ENCODE measurements at places on chromosomes 2 and 18.

- H3K27ac ChIP-seq, result peak overlapping the region; percentile 60
- peaks cover 80% of the 10 kb centered on the region for H3K4me1 ChIP-seq
- H3K4me3 ChIP-seq, result peak overlapping the region; percentile 61
These were observed 120.8 kb downstream of the GREB1L start for GRCh38 chr18:21362831-21363230.

- H3K27ac ChIP-seq, result no peak overlapping the region
- no peak for DNase-seq
- H3K4me1 ChIP-seq, result no peaks in the 10 kb centered on the region
- H3K36me3 ChIP-seq, result no peaks in the 10 kb centered on the region
- no peak overlapping the region for H3K4me3 ChIP-seq
These were observed 161.8 kb downstream of the DYSF start for GRCh38 chr2:71614976-71615766.

DNA sequence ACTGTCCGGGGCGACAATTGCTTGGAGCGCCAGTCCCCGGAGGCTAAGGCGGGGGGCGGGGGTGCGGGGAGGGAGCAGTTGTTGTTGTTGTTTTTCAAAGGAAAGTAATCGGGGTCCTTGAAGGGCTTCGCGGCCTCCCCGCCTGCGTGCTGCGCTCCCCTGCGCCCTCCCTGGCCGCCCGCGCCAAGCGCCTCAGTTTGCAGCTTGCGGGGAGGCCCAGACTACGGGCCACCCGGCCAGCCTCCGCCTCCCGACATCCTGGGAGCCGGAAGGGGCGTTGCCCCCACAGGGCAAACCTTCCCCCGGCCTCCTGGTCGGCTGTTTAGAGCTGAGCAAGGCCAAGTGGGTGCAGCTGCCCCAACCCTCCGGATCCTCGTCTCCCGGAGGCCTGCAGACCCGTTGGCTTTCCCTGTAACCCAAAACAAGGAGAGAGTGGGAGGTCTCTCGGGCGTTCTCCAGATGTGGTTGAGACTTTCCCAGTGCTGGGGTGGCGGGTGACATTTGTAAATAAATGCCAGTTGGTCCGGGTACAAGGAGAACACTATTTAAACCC lies 3.7 kb upstream of the SIX3 start:
- H3K4me3 ChIP-seq, result peak overlapping the region; percentile 96
- peak; percentile 92 for DNase-seq
- H3K36me3 ChIP-seq, result no peaks in the 10 kb centered on the region
- H3K27me3 ChIP-seq, result peaks cover 74% of the 10 kb centered on the region
- peak overlapping the region; percentile 92 for H3K27ac ChIP-seq
- peaks cover 46% of the 10 kb centered on the region for H3K4me1 ChIP-seq

DNA sequence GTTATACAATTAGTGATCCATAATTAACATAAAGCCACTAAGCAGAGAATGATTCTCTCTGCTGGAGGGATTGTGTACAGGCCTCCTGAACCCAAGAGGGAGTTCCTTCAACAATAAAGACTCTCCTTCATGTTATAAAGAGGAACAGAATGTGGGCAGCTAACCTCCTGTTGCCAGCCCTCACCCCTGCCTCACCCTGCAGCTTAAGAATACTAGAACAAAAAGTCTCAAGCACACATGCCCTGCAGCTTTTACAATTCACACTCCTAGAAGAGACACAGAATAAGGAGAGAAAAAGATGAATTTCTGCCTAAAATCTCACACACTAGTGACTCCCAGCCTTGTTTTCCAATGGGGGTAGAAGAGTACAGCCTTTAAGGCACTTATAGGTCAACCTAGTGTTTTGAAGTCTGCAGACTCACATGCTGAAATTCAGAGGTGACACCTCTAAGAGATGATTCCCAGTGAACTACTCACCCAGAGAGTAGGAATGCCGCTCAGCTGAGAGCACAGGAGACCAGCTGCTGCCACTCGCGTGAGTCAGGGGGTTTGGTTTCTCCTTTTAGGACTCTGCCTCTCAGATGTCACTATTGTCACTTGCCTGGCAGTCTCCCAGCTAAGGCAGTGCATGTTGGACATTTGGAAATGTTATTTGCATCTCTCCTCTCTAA lies 32.5 kb upstream of the IL1RL1 start:
- H3K27ac ChIP-seq, result peak overlapping the region; percentile 32
- no peak overlapping the region for H3K4me3 ChIP-seq
- peaks cover 23% of the 10 kb centered on the region for H3K4me1 ChIP-seq

- no peaks in the 10 kb centered on the region for H3K4me1 ChIP-seq
- no peak overlapping the region for H3K27ac ChIP-seq
- H3K27me3 ChIP-seq, result no peaks in the 10 kb centered on the region
- no peak for DNase-seq
These were observed 6.6 kb downstream of the ARHGAP25 start for GRCh38 chr2:68741238-68741637.

DNA sequence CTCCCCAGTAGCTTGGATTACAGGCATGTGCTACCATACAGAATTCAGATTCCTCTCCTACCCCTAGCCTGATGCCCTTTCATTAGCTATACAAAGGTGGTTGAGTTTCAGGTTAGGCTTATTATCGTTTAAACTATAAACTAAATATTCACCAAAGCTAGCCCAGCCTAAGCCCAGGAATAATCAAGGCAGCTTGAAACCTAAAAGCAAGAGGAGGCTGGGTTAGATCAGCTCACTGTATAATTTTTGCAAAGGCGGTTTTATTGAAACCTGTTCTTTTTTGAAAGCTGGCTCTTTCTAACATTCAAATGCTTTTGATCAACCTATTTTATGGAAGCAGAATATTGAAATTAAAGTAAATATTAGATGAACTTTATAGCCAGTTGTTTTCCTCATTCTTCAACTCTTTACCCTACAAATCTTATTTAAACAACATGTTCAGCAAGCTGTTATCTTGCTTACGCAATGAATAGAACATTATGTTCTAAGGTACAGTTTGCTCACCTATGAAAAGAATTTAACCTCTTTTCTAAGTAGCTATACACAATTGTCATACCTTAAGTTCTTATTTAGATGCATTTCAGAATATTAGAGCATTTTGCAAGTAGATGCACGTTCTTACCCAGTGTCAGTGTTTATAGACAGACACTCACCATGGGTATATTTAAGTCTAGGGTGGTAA lies 241.6 kb downstream of the NEDD4L start:
- H3K36me3 ChIP-seq, result no peaks in the 10 kb centered on the region
- DNase-seq, result no peak
- H3K27me3 ChIP-seq, result no peaks in the 10 kb centered on the region
- H3K4me3 ChIP-seq, result no peak overlapping the region
- H3K4me1 ChIP-seq, result peaks cover 15% of the 10 kb centered on the region

- H3K4me3 ChIP-seq, result no peak overlapping the region
- no peaks in the 10 kb centered on the region for H3K27me3 ChIP-seq
- no peaks in the 10 kb centered on the region for H3K36me3 ChIP-seq
These were observed 117.7 kb downstream of the ZNF516 start for GRCh38 chr18:76377359-76377756.

DNA sequence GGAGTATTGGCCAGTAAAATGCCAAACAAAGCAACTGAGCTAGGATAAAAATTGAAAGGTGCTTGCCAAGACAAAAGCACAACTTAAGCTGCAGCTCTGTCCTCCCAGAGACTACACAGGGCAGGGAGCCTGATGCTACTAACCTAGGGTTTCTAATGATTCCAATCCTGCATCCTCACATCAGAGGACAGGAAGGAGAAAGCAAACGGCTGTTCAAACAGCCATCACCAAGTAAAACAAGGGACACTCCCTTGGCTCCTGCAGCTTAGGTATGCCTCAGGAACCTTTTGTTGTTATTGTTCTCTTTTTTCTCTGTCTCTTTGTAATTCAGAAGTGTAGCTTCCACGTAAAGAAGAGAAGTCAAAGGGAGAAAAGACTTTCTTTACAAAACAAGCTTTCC lies 99.5 kb downstream of the TCF4 start:
- peaks cover 40% of the 10 kb centered on the region for H3K4me1 ChIP-seq
- no peak overlapping the region for H3K4me3 ChIP-seq
- peak; percentile 62 for DNase-seq
- H3K36me3 ChIP-seq, result no peaks in the 10 kb centered on the region

DNA sequence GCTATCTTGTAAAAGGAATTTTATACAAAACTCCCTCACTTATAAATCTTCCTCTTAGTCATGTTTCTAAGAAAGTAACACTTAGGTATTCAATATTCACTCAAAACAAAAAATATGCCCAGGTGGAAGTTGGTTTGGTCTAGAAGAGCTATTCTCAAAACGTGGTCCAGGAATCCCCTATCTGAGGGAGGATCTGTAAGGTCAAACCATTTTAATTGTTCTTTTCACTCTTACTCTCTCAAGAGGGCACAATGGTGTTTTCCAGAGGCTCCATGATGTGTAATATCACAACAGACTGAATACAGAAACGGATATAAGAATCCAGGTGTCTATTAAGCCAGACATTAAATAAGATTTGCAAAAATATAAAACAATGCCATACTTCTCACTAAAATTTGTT lies 9.9 kb downstream of the MOB1A start:
- H3K27ac ChIP-seq, result no peak overlapping the region
- H3K4me1 ChIP-seq, result no peaks in the 10 kb centered on the region
- no peak overlapping the region for H3K4me3 ChIP-seq
- no peaks in the 10 kb centered on the region for H3K27me3 ChIP-seq
- H3K36me3 ChIP-seq, result peaks cover 39% of the 10 kb centered on the region

- H3K27me3 ChIP-seq, result peaks cover 59% of the 10 kb centered on the region
- H3K36me3 ChIP-seq, result no peaks in the 10 kb centered on the region
- H3K4me1 ChIP-seq, result peaks cover 15% of the 10 kb centered on the region
- peak overlapping the region; percentile 94 for H3K4me3 ChIP-seq
These were observed 1.6 kb downstream of the SLC66A2 start for GRCh38 chr18:79949697-79950487.

GRCh38 chr2:19881221-19881907 lies 20.4 kb downstream of the TTC32 start:
- no peak overlapping the region for H3K4me3 ChIP-seq
- no peaks in the 10 kb centered on the region for H3K4me1 ChIP-seq
- no peaks in the 10 kb centered on the region for H3K36me3 ChIP-seq
- no peaks in the 10 kb centered on the region for H3K27me3 ChIP-seq
- H3K27ac ChIP-seq, result no peak overlapping the region

DNA sequence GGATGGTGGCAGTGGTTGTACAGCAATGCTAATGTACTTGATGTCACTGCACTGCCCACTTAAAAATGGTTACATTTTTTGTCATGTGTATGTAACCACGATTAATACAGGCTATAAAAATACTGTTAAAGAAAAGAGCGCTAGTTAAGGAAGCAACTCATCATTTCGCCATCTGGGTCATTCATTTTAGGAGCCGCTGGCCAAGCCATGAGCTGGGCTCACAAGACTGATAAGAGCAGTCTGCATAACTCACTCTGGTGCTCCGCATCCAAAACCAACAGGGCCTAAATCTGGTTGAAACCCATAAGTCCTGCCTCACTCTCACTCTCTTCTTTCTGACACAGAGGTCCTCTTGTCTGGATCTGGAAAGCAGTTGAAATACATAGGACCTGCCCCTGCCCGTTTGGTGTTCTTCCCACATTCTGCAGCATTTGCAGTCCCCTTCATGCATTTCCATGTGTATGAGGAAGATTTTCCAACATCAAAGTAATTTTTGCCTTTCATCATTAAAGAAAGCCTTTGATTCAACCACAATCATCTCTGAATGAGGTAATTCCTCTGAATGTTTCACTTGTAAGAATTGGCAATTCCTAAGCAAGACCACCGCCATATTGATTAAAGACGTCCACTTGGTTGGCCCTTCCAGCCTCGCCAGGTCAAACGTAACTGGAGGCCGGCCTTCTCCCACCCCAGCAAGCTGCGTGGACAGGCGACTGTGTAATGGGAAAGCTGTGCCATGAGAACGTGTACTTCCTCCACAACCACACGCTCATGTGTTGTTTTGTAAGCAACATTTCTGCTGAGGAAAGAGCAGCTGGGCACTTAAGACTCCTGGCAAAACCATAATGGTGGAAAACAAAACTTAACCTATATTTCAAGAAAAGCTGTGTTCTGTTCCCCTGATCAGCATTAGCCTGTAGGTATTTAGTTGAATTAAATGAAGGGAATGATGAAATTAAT lies 112.2 kb downstream of the VAPA start:
- H3K4me3 ChIP-seq, result no peak overlapping the region
- no peaks in the 10 kb centered on the region for H3K36me3 ChIP-seq
- H3K27ac ChIP-seq, result no peak overlapping the region
- no peaks in the 10 kb centered on the region for H3K4me1 ChIP-seq

- no peak overlapping the region for H3K27ac ChIP-seq
- no peaks in the 10 kb centered on the region for H3K4me1 ChIP-seq
- no peaks in the 10 kb centered on the region for H3K27me3 ChIP-seq
- no peaks in the 10 kb centered on the region for H3K36me3 ChIP-seq
- DNase-seq, result no peak
These were observed 499.0 kb downstream of the TMX3 start for GRCh38 chr18:68215931-68216330.

DNA sequence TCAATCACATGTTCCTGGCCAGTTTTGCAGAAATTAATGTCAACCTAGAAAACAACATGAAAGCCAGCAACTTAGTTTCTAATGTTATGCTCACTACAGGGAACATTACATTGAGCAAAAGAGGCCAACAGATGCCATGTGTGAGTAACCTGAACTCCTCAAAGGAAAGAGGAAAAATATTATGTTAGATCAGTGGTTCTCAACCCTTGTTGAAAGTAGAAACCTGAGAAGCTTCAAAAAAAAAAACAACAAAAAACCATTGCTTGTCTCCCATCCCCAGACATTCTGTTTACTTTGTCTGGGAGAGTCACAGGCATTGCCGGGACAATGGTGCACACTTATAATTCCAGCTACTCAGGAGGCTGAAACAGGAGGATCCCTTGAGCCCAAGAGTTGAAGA lies 57.7 kb downstream of the METTL4 start:
- H3K27ac ChIP-seq, result no peak overlapping the region
- no peaks in the 10 kb centered on the region for H3K27me3 ChIP-seq
- no peak overlapping the region for H3K4me3 ChIP-seq
- no peaks in the 10 kb centered on the region for H3K36me3 ChIP-seq

DNA sequence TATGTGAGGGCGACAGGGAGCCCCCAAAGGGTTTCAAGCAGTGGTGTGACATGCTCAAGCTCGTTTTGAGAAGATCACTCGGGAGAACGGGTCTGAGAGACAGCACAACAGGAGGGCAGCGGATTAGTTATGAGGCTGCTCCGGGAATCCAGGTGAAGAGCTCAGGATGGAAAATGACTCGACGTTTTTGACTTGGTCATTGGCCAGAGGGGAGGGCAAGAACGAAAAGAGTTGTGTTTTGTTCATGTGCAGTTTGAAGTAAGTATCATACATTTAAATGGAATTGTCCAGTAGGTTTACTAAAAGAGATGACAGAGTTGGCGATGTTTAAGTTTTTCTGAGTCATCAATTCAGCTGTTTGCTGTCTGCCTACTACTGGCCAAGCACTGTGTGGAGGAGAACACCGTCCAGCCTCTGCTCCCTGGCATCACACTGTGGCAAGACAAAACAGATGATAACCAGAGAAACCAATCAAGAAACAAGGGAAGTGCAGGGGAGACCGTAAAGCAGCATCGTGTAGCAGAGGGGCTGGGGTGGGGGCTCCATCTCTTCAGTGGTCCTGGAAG lies 25.3 kb upstream of the ANXA4 start:
- H3K36me3 ChIP-seq, result no peaks in the 10 kb centered on the region
- H3K4me1 ChIP-seq, result peaks cover 6% of the 10 kb centered on the region
- H3K27ac ChIP-seq, result no peak overlapping the region
- H3K4me3 ChIP-seq, result no peak overlapping the region
- DNase-seq, result no peak

- H3K27ac ChIP-seq, result no peak overlapping the region
- H3K36me3 ChIP-seq, result no peaks in the 10 kb centered on the region
- H3K4me1 ChIP-seq, result peaks cover 6% of the 10 kb centered on the region
- DNase-seq, result no peak
- H3K27me3 ChIP-seq, result no peaks in the 10 kb centered on the region
These were observed 73.8 kb downstream of the TANC1 start for GRCh38 chr2:159042115-159042850.

GRCh38 chr2:28904295-28904694 lies 9.8 kb downstream of the WDR43 start:
- peaks cover 5% of the 10 kb centered on the region for H3K36me3 ChIP-seq
- no peak for DNase-seq
- H3K27ac ChIP-seq, result no peak overlapping the region
- peaks cover 7% of the 10 kb centered on the region for H3K4me1 ChIP-seq
- no peaks in the 10 kb centered on the region for H3K27me3 ChIP-seq

Measured in neural progenitor cell (in vitro differentiated cells).